ENCODE measurements at places on chromosomes 3 and 15. TPM values are rescaled to one million over a fixed set of nuclear protein-coding genes. Genes with fewer than 3 reads are reported as not detected.

DNA sequence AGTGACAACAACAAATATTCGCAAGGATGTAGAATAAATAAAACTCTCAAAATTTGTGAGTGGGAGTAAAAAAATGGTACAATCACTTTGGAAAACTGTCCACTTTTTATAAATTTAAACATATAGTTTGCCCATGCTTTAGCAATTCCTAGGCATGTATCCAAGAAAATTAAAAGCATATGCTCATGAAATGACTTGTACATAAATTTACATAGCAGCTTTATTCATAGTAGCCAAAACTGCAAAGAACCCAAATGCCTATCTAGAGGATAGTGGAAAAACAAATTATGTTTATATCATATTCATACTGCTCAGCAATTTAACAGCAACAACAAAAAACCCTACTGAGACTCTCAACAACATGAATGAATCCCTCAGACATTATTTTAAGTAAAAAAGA is 363.6 kb upstream of the CCDC54 start:
- no peak for DNase-seq

The ZBBX gene
- total RNA-seq: not detected

The BTBD1 gene
- total RNA-seq: 70.1 TPM

The GOLGA6L7 gene
- total RNA-seq: not detected

The SGO1 gene
- not detected for total RNA-seq

The SPINK8 gene
- not detected for total RNA-seq

- DNase-seq: no peak
Observed at GRCh38 chr3:64228110-64228509, 2.8 kb upstream of the PRICKLE2 start.

The FBXL2 gene
- total RNA-seq: 11.9 TPM

The OXTR gene
- 0.55 TPM for total RNA-seq

The HES1 gene
- total RNA-seq: 18.4 TPM

GRCh38 chr15:49758456-49758855 is 137.6 kb downstream of the DTWD1 start:
- DNase-seq: no peak

The SMAD6 gene
- total RNA-seq: 5.8 TPM

The SLC38A3 gene
- total RNA-seq: 0.28 TPM

DNA sequence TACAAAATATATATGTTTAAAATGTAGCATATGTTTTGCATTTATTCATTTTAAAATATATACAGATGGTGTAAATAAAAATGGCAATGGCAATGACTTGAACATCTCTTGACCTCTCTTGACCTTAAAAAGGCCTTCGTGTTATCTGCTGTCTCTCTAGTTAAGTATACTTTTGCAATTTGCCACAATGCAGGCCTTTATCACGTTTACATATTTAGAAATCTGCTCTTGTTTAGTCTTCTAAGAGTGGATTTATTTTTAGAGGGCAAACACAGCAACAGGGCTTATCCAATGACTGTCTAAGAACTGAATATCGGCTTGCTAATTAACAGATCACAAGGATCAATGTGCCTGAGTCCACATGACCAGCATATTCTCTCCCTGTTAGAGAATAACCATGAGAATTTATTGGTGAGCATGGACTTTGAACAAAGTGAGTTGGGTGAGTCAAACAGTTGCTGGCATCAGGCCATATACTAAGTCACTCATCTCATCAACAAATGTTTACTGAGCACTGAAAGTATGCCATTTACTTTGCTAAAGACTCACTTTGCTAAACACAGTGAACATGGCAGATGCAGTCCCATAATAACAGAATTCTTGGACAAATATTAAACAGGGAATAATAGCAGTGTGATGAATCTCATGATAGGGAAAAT is 48.2 kb downstream of the MDFIC2 start:
- DNase-seq: no peak

- no peak for DNase-seq
Observed at GRCh38 chr15:71149646-71150557, 34.6 kb downstream of the THSD4 start.

DNA sequence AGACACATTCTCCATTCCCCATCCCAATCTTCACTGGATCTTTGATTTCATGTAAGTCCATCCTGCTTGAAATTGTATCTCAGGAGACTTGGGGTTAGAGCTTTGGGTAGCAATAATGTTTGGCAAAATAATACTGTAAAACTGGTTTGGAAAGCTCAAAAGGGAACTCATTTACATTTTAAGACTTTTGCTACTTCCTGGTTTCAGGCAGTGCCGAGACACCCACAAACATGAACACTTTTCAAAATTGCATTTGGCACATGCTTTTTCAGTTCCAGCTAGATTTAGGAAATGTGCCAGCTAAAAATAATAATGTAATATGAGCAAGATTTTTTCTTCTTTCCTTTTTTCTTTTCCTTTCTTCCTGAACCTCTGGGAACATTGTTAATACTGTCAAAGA is 145.7 kb upstream of the CBLB start:
- DNase-seq: no peak

All from sigmoid colon (tissue), 7 donors.